ENCODE measurements at places on chromosomes 7 and 10. TPM values are rescaled to one million over a fixed set of nuclear protein-coding genes. Genes with fewer than 3 reads are reported as not detected.

MRLN gene
- total RNA-seq: 1.6 TPM

MACROH2A2 gene
- 22.9 TPM for total RNA-seq

CALHM3 gene
- total RNA-seq: not detected

MEIG1 gene
- total RNA-seq: 1.2 TPM

IL2RA gene
- total RNA-seq: not detected

SFTPA2 gene
- total RNA-seq: 0.20 TPM

SHH gene
- total RNA-seq: 0.94 TPM
